CD4-positive, alpha-beta T cell treated with Interleukin-10 for 1 hour (primary cell): ENCODE measurements at places on chromosomes 7 and 10.

DNA sequence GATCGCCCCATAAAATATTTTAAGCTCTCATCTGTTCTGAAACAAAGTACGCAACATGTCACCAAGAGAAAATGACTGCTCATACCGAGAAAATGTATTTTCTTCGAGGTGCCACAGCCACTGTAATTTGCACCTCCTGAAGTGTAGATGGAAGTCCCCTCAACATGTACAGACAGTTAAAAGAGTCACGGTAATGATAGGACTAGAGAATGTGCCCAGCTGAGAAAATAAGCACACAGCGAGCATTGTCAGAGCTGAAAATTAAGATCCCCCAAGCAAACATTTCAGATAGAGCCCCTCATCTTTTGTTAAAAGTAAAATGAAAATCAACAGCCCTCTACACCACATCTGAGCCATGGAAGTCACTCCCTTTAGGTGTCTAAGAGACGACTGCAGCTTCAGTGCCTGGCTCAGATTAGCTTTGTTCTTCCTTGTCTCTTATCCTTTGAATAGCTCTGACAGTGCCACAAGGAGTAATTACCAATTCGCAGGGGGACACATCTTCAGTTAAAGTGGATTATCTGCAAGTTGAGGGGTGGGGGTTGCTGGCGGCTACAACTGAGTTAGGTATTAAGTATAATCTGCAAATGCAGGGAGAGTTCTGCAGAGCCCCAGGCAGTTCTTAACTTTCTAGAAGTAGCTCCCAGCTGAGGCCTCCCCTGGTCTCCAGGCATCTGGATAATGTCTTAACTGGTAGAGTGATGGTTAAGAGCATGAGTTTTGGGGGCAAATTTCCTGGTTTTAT, 222.7 kb upstream of the C7orf33 start:
- DNase-seq, result no peak

GRCh38 chr10:66353422-66353821, 572.4 kb upstream of the LRRTM3 start:
- no peak for DNase-seq

GRCh38 chr7:136956671-136957070, 88.2 kb downstream of the CHRM2 start:
- DNase-seq, result no peak

GRCh38 chr10:30215623-30216022, 133.5 kb downstream of the MTPAP start:
- no peak for DNase-seq

GRCh38 chr7:20310301-20310700, 20.4 kb upstream of the ITGB8 start:
- DNase-seq, result no peak

- DNase-seq, result no peak
Measured at GRCh38 chr10:18649364-18649959, 1.9 kb downstream of the NSUN6 start.
